ENCODE measurements at places on chromosomes 2 and 18.

- peak; percentile 47 for DNase-seq
These were observed 267.7 kb downstream of the BCL11A start for GRCh38 chr2:60285626-60286316.

DNA sequence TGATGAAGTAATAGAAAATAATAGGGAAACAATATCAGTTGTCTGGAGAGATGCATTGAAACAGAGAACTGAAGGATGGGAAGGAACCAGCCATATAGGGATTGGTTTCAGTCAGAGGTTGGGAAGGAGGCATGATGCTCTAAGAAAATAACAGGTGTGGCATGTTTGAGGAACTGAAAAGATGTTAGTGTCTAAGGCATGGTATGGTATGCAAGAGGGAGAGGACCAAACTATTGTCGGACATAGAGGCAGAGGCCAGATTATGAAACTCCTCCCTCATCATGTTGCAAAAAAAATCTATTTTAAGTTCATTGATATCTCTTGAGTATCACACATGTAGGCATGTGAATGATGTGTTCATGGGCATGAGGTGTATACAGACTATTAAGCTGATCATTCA lies 48.9 kb upstream of the EMILIN2 start:
- DNase-seq, result no peak

GRCh38 chr2:167572883-167573619 lies 674.3 kb downstream of the STK39 start:
- no peak for DNase-seq

- DNase-seq, result no peak
These were observed 127.2 kb downstream of the CTNNA2 start for GRCh38 chr2:79640001-79640400.

- no peak for DNase-seq
These were observed 16.3 kb upstream of the SERPINB5 start for GRCh38 chr18:63460414-63460813.

- peak; percentile 1 for DNase-seq
These were observed 271.3 kb downstream of the CYRIA start for GRCh38 chr2:16394072-16394985.

- DNase-seq, result no peak
These were observed 4.7 kb downstream of the SERTAD2 start for GRCh38 chr2:64649013-64649484.

DNA sequence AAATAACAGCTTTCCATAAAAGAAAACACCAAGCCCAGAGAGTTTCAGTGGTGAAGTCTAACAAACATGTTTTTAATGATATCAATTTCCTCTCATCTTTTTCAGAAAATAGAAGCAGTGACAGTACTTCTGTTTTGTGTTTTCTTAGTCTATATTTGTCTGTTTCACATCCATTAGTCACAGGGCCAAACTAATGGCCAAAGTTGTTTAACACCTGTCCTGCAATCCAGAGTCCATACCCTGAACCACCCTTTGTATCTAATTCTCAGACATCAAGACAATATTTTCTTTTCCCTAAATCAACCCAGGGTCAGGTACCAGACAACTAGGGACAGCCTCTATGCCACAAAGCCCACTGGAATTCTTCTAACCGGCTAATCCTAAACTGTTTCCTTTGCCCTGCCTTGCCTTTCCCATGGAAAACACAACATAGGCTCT lies 25.9 kb downstream of the TMSB10 start:
- DNase-seq, result no peak

GRCh38 chr18:36942264-36942663 lies 113.3 kb downstream of the KIAA1328 start:
- DNase-seq, result peak; percentile 17

DNA sequence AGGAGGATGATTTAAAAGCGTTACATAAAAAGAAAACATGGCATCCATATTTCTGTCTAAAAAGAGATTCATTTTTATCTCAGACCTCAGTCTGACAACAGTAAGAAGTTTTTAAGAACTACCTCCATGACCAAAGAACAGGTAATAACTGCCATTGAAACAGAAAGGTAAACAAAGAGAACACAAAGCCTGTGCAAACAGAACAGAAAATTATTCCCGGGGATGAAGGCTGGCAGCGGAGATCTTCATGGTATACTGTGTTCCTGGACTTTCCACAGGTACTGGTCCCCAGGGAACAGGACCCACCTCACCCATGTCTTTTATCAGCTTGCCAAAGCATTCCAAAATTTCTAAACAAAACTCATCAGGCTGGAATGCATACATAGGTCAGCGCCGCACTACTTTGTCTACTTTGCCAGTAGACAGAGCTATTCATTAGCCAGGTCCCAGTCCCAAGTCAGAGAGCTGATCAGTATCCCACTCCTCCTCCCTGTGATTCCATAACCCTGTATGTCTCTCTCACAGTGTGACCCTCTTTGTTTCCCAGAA lies 277.3 kb downstream of the MBD2 start:
- no peak for DNase-seq

DNA sequence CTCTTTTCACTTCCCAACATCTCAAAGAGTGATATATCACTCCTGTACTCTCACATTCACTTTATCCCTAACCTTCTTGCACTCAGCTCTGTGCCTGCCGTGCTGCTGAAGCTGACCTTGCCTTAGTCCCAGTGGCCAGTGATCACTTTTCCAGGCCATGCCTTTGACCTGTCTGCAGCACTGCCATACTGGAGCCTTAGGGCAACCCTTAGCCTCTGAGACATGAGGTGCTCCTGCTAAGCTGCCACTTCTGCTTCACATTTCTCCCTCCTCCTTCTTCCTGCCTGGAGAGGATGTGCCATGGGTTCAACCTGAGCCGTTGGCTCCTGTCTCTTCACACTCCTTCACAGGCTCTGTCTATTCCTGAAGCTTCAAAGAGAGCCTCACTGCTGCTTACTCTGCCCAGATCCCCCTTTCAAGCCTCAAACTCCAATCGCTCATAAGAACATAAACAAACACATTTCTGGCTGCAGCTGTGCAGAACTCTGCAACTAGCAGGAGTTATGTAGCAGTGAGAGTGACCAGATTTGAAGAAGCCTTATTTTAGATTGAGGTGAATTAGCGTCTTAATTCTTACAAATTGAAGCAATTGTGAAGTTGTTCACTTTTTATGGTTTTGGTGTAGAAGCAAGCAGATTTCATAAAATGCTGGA lies 716.2 kb upstream of the FANCL start:
- DNase-seq, result no peak

- DNase-seq, result no peak
These were observed 11.6 kb downstream of the ASB18 start for GRCh38 chr2:236252602-236253001.

DNA sequence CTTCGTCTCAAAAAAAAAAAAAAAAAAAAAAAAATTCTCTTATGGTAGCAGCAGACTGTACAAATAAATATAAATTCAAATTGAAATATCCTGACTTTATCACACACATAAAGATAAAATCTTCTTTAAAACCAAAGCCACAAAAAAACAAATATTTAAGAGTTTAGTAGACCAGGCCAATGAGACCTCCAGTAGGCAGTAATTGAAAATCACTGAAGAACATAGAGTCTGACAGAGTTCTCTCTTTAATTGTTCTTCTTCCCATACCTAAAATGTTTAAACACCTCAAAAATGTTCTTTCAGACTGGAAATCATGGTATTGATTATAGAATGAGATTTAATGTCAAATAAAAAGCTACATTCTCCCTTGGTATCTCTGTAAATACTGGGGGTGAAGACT lies 20.8 kb downstream of the PRPF40A start:
- DNase-seq, result no peak

DNA sequence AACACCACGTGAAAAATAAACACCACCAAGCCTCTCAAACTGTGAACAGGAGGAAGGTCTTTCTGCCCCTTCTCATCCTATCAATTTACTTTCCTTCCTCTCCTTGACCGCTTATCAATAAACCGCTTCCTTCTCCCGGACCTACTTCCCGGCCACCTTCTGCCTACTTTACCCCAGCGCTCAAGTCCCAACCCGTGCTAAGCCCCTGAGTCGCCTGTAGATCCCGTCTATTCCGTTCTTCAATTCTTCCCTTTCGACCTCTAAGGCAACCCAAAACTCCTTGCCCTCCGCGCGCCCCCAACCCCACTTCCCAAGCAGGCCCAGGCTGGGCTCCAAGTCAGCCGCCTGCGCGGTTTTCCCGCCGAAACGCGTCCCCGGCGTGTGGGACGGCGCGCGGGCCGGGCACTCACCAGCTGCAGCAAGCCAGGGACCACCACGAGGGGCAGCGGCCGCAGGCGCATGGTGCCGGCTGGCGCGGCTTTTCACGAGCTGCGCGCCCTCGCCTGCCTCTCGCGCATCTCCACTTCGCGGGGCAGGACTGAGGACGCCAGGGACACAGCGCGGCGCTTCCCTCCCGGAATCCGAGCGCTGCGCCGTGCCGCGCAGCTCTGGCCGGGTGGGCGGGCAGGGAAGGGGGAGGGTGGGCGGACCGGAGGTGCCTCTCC lies at the start of gene NXPH2:
Gene NXPH2, minus strand, starts transcription at position 610 of the 665 bp plus-strand sequence. Its CDS starts 149 bp downstream, at position 461.
- no peak for DNase-seq

DNA sequence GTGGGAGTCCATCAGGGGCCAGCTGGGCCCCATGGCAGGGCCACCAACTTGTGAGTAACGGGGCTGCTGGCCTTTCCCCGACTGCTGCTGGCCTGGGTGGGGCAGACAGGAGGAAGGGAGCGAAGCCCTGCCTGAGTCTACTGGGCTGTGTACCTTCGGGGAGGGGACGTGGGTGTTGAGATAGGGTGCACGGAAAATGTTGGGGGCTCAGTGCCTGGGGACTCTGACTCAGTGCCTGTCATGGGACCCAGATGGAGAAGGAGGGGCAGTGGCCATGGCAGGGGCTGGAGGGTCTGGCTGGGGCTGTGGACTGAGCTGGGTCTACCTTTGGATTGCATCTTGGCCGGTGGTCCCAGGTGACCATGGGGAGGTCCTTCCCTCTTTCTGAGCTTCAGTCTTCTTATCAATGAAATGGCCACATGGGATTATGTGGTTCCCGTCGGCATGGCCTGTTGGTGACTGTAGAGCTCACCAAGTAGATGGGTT lies 4.0 kb downstream of the SLC4A3 start:
- DNase-seq, result no peak

DNA sequence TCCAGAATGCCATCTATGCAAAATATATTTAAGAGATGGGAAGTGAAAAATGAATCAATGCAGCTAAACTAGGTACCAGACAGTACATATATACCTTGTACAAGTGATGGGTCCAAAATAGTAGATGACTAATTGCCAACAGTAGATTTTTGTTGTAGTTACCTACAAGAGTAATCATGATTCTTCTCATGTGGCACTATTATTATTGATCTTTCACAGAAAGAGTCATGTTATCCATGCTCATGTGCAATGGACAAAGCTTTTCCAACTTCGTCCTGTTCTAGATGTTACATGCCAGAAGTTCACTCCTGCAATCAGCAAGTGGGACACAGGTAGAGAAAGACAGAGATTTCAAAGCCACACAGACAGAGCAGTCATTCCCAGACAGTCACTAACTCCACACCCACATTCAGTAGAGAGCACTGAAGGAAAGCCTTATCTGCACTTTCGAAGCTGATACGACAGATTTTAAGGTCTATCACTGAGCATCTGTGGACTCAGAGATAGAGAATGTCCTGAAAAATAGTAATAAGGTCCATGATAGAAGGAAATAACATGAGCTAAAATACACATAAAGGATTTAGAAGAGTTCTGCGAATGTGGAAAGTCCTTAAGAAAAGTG lies 101.6 kb upstream of the ITPRID2 start:
- no peak for DNase-seq

DNA sequence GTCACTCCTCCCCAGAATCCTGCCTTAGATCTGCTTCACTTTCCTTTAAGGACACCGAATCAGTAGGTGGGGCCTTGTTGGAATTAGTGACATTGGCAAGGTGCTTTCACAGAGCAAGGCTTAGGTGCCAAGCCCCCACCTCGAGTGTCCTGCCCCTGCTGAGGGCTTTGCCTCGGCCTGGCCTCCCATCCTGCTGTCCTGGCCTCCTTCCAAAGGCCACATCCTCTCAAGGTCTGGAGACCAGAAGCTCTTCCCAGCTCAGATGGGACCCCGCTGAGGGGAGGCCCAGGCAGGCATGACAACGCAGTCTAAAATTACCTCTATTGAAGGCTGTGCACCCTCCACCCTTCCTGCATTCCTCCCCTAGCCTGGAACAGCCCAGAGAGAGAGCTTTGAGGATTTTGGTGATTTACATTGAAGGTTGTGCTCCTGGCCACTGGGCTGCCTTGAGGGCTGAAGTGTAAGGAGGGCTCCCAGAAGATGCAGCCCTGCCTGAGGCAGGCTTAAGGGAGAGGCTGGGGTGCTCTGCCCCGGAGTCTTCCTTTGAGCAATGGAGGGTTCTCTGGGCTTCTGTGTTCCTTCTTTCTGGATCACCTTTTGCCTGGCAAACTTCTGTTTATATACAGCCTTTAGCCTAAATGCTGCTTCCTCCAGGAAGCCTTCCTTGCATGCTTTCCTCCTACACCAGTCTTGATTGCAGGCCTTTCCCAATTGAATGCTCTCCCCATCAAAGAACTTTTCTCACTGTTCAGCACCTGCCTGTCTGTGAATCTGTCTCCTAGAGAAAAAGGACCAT lies 154.4 kb downstream of the DDX1 start:
- no peak for DNase-seq

DNA sequence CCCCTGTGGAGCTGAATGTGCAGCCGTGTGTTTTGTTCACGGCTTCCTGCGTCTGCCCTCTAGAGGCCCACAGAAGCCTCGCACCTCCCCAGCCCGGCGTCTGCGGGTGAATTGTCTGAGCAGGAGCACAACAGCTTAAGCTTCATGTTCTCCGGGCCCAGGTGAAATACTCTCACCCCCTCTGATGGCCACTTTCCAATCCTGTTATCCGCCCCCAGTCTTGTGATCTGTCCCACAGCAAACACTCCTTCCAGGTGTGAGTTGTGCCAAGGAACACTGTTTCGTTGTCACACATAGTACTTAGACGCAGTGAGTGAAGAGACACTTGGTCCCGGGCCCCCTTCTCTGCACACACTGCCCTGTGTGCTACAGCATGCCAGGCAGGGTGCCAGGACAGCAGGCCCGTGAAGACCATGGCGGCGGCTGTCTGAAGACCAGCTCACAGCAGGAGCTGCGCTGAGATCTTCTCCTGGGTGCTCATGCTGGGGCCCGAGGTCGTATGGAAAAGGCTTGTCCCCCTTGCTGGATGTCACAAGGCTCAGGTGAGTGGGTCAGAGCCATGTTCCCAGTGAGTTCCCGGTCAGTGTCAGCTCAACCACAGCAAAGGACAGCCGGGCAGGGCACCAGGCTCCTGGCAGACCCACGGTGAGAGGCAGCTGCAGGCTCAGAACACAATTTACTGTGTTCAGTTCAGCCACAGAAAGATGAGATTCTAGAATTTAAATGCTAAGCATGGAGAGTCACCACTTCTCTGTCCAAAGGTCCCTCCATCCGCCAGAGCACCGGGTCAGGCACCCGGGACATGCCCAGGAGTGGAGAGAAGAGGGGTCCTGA lies 6.8 kb upstream of the PXDN start:
- DNase-seq, result peak; percentile 58

- no peak for DNase-seq
These were observed 21.7 kb downstream of the C2orf92 start for GRCh38 chr2:97691166-97691565.

- no peak for DNase-seq
These were observed 168.5 kb downstream of the FHOD3 start for GRCh38 chr18:36465970-36466369.
